ENCODE measurements at places on chromosomes 3 and 15. TPM values are rescaled to one million over a fixed set of nuclear protein-coding genes. Genes with fewer than 3 reads are reported as not detected.

Gene MLF1
- total RNA-seq = 5.3 TPM

Gene ZNF639
- total RNA-seq = 28.4 TPM

Gene VEPH1
- total RNA-seq = 136 TPM

Gene KCNH8
- not detected for total RNA-seq

Gene CLDN16
- not detected for total RNA-seq

Gene PDIA5
- 85.6 TPM for total RNA-seq

Gene CHDH
- total RNA-seq = 0.04 TPM

Gene CPA3
- 1.7 TPM for total RNA-seq

Gene MEIS2
- total RNA-seq = 22.5 TPM

Gene C3orf22
- not detected for total RNA-seq

Gene MKRN3
- total RNA-seq = 0.18 TPM

Gene CADPS
- total RNA-seq = not detected

Gene IGSF11
- not detected for total RNA-seq

Gene TGM4
- total RNA-seq = 0.24 TPM

Gene IFT57
- total RNA-seq = 23.4 TPM

Gene ZBED2
- not detected for total RNA-seq

Gene ALG1L2
- not detected for total RNA-seq

Gene ZNF502
- total RNA-seq = 4.1 TPM

Gene ATP2B2
- not detected for total RNA-seq

Gene MAN2C1
- total RNA-seq = 248 TPM

Gene GOLGA8J
- total RNA-seq = not detected

Gene MEX3B
- total RNA-seq = 18.2 TPM

Gene THRB
- 0.18 TPM for total RNA-seq

Gene C15orf61
- total RNA-seq = 4.1 TPM

Gene TRAT1
- total RNA-seq = not detected

Gene LRRN1
- not detected for total RNA-seq

Gene MCF2L2
- total RNA-seq = 1.1 TPM

Gene SPESP1
- 3.0 TPM for total RNA-seq

All from endothelial cell of umbilical vein (primary cell).